Stimulated activated CD4-positive, alpha-beta T cell treated with anti-CD3 and anti-CD28 coated beads, Interleukin-2, amount 100 ng/mL, for 48 hours (primary cell): ENCODE measurements at places on chromosomes 7 and 10.
A peak's percentile ranks its signal among the peaks of the same experiment; 100 is the strongest.

DNA sequence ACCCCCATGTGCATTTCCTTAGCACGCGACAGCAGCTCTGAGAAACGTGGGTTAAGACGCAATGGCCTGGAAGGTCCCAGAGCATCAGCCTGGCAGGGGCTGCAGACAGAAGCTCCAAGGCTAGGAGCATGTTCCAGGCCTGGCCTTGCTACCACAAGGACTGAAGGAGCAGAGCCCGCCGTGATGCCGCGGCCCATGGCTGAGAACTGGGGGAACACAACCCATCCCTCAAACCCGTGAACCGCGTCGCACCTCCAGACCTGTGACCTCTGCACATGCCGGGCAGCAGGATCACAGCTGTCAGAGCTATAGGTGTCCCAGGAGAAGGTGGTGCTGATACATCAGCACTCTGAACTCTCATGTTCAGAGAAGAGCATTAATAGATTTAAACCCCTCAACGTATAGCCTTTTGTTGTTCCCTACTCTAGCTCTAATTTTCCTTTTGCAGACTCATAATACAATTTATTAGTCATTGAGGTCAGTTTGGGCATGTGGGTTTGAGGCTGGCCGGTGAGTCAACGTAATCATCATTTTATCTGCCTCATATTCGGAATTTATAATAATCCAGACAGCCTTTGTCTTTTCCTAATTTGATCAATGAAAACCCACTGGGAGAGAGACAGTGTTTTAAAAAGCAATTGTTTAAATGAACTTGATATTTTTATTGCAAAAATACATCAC lies 222.5 kb upstream of the TCERG1L start:
- no peak for DNase-seq

DNA sequence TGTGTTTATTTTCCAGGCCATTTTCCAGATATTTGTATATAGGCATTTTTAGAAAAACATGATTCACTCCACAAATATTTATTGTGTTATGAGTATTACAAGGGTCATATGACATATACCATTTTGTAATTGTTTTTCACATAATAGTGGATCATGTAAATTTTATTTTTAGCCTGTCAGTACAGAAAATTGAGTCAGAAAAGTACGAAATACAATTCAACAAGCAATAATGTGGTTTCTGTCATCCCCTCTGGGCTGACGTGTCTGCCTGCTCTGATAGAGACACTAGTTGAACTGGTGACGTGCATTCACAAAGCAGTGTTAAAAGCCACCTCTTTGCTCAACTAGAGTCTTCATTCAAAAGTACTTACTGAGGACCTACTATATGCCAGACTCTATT lies 97.9 kb upstream of the STEAP1B start:
- no peak for DNase-seq

- no peak for DNase-seq
Measured at GRCh38 chr7:22801912-22802311, 20.7 kb downstream of the TOMM7 start.

GRCh38 chr10:31083765-31084184 lies 52.1 kb upstream of the ZNF438 start:
- peak; percentile 69 for DNase-seq

- no peak for DNase-seq
Measured at GRCh38 chr10:43221419-43222209, 45.3 kb downstream of the RASGEF1A start.

GRCh38 chr7:41869997-41870396 lies 167.1 kb upstream of the INHBA start:
- no peak for DNase-seq

- DNase-seq = no peak
Measured at GRCh38 chr10:102776779-102777456, 33.2 kb downstream of the WBP1L start.

DNA sequence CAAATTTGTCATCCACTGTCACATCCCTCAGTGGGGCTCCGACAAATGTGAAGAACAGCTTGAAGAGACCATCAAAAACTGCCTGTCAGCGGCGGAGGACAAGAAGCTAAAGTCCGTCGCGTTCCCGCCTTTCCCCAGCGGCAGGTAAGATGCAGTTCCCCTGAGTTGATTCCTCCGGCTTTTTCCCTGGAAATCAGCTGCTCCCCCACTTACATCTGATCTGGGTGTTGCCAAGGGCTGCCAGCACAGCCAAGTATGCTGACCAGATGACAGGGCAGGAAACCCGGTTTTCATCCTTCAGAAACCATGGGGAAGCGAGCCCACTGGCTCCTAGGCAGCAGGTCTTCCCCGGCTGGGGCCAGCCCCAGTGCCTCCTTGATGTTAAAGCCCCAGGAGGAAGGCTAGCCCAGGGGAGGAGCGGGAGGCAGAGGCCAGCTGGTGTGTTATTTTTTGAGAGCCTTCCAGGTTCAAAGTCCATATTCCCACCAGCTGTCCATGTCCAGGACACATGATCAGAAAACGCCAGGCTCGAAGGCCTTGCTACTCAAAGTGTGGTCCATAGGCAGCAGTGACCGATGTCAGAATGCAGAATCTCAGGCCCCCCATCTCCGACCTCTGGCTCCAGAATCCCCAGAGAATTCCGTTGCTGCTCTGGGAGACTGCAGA lies 23.4 kb downstream of the AIFM2 start:
- no peak for DNase-seq

DNA sequence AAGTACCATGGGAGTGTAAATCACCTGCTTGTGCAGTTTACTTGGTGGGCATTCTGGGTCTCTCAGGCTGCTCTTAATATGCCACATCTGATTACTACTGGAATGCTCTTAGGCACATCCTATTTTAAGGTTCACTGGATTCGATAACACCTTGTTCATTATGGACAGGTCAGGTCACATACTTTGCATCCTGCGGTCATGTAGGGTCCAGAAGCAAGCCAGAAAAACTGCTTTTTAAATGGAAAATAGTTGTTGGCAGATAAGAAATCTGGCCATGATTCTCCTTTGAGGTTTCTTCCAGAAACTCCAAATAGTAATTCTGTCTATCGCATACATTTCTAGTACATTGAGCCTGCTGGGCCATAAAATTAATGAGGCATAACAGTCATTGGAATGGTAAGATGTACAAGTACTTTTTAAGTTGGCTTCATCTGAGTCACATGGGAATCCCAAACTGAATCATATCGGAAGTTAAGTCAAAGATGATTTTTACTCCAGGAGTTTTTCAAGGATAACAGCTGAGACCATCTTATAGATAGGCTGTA lies 371.9 kb downstream of the LRRTM3 start:
- DNase-seq = no peak

GRCh38 chr7:74429153-74429747 lies 24.5 kb upstream of the GTF2IRD1 start:
- DNase-seq = no peak

DNA sequence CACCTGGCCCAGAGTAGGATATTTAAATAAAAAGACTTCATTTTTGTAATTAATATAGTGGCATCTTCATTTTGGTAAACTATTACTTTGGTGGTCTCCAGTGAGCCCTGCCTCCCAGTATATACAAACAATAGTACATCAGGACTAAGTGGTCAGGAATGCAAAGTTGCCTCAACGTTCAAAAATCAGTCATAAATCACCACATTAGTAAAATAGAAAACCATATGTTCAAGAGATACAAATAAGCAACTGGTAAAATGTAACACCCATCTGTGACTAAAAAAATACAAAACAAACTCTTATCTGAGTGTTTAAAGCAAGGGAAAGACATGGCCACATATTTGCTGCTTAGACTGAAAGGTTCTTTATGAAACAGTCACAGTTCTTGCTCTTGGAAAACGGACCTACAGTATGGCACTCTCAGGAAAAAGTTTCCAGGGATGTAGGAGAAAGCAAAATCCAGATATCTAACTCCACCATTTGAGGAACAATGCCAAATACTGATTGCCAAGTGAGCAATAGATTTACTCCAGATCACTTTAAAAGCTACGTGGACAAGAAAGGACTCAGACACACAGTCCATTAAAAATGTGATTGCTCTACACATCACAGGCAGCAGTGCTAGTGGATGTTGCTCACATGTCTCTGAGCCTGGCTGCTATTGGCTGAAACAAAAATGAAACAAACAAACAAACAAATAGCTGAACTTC lies 15.1 kb upstream of the RHOBTB1 start:
- no peak for DNase-seq

DNA sequence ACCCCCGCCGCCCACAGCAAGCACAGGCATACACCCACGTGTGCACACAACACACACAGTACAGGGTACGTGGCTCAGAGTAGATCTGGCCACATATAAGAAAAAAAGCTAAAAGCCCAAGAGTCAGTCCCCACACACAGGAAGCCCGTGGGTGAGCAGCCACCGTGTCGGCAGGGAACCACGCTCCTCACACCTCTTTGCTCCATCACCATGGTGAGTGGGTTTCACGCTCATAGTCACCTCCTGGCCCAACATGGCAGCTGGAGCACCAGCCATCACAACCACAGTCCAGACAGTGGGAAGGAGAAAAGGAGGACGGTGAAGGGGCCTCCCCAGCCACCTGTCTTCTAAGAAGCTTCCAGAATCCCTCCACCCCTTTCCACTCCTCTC lies 76.0 kb upstream of the PDGFA start:
- DNase-seq = no peak

DNA sequence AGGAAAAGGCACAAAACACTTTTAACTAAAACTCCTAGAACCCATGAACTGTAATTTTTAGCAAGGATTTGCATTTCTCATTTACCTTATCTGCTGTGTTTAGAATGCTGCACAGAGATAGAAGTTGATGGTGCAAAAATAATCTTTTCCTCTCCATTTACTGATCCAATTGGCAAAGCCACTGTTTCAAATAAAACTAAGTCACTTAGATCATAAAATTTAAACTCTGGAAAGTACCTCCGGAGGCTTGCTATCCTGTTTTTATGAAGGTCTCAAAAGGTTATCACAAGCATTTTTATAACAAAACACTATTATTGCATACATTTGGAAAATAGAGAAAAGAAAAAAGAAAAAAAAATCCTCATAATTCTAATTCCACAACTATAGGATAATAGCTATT lies 7.6 kb downstream of the CPA2 start:
- no peak for DNase-seq

DNA sequence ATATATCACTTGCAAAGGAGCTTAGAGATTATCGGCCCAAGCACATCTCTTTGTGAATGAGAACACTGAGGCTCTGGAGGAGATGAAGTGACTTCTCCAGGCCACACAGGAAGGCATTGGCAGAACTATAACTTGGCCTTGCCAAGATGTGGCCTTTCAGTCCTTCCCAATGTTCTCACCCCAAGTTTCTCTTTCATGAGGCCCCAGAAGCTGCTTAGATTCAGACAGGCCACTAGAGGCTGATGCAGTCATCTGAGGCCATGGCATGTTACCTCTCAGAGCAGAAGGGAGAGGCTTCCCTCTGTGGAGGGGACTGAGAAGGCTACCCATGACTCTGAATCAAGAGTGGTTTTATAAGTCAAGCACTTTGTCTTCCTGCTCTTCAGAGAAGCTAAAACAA lies 1003.7 kb downstream of the LRMDA start:
- DNase-seq = no peak
